ENCODE measurements at places on chromosomes 2 and 18.

GRCh38 chr18:34611904-34612303, 98.2 kb upstream of the DTNA start:
- DNase-seq = no peak

GRCh38 chr18:46278481-46279465, 174.6 kb downstream of the HAUS1 start:
- DNase-seq = no peak

GRCh38 chr2:218368621-218369153, 12.0 kb downstream of the CATIP start:
- DNase-seq = no peak

GRCh38 chr2:197304556-197305011, 6.0 kb downstream of the ANKRD44 start:
- DNase-seq = no peak

- no peak for DNase-seq
These were observed 479.1 kb downstream of the ZEB2 start for GRCh38 chr2:144040834-144041233.
